ENCODE measurements at places on chromosomes 1 and 21.
A peak's percentile ranks its signal among the peaks of the same experiment; 100 is the strongest.

DNA sequence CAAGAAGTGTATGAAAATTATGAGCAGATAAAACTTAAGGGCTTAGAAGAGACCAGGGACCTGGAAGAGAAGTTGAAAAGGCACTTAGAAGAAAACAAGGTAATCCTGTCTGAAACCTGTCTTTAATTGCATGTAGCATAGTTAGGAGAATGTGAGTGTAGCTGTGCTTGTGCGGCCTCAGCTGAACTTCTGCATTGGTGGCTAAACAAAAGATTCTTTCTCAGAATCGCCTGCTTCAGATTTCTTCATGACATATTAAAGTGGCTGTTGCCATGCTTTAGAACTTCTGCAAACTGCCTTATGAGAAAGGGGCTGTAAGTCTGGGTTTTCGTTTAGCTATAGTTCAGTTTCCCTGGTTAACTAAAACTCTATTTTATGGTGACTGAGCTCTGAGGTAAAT is 94.5 kb downstream of the VPS26C start:
- DNase-seq, result no peak

DNA sequence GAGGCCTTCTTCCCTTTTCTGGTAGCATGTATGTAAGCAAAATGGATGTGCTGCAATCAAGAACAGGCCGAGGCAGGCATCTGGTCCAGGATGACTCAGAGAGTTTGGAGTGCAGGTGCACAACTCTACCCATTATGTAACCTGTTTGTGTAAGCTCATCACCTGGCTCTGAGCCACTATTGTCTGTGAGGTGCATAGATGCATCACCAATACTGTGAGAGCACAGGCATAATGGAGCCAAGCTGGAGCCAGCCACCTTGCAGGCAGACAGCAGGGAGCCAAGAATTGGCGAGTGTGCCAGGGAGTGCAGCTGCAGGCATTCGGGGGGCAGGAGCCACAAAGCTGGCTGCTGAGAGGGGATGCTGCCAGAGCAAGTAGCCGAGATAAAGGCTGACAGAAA is 549.9 kb upstream of the RGS18 start:
- DNase-seq, result no peak

- no peak for DNase-seq
Measured at GRCh38 chr1:154793685-154794084, 76.4 kb downstream of the KCNN3 start.

DNA sequence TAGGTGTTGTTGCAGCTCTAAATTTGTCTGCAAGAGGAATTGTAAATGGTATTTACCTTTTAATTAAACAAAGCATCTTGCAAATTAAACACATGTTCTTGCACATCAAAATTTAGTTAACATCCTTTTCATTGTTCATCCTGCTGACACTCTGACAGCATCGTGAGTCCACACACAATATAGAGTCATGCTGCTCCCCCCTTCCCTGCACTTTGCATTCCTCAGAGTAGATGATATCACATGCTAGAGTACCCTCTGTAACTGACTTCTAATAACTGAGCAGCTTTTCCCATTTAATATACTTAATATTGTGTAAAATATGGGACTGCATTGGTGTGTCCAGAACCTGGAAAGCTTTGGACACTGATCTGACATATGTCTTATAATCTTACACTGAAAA is 138.8 kb upstream of the DPYD start:
- DNase-seq, result no peak

- DNase-seq, result peak; percentile 87
Measured at GRCh38 chr1:152034654-152035538, 1.9 kb downstream of the S100A11 start.

DNA sequence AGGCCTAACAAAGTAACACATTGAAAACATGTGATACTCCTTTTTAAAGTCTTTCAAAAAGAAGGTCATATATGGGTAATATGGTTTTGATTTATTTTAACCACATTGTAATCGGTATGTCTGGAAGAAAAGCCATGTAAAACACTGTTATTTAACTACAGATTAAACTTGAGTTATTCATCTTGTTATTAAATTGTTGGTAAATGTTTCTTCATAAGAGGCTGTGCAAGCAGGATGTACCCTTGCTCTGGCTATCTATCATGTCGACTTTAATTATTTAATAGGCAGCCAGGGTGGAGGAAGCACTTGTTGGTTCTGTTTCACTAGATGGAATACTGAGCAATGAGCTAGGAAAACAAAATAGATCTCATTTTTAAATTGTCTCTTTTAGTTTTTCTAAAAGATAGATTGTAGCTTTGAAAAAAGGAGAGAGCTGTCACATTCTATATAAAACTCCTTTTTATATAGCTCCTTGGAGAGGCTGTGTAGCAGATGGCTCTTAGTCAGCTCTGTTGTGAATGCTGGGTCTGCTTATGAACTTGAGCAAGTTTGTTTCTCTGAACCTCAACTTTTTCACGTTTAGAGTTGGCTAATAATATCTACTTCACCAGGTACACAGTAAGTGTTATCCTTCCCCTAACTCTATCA is 39.5 kb downstream of the LRRC8B start:
- no peak for DNase-seq

- DNase-seq, result no peak
Measured at GRCh38 chr1:21264898-21265297, 25.4 kb downstream of the ECE1 start.

DNA sequence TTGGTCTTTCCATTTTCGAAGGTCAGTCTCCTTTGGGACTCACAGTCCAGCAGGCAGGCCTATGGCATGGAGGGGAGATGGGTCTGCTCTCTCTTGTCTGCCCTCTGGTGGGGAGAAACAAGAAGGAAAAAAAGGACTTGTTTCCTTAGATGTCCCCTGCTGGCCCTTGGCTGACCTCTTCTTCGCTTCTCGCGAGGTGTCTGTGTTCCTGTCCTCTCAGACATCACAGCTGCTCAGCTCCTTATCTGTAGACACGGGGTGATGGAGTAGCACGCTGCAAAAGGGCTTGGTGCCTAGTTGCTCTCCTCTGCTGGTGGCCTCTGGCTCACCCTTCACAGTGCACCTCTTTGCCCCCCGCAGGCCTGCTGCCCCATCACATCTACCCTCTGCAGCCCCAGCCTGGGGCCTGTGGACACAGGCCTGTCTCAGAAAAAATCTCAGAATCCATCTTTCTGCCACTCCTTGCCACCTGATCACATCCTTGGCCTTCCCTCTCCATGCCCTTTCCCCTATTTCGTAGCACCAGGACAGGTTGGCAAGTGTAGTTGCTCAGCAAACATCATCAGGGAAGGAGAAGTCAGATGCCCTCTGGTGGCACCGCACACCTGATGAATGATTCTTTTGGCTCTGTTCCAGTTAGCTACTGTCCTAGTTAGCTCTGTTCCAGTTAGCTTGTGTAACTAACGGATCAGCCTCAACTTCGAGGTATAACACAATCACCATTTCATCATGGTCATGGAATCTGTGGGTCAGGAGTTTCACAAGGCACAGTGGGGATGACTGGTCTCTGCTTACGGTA is 18.7 kb upstream of the AK2 start:
- peak; percentile 65 for DNase-seq

- DNase-seq, result no peak
Measured at GRCh38 chr21:37374027-37374426, 7.5 kb downstream of the DYRK1A start.

GRCh38 chr1:112957133-112957812 is 1.3 kb upstream of the SLC16A1 start:
- DNase-seq, result peak; percentile 73

DNA sequence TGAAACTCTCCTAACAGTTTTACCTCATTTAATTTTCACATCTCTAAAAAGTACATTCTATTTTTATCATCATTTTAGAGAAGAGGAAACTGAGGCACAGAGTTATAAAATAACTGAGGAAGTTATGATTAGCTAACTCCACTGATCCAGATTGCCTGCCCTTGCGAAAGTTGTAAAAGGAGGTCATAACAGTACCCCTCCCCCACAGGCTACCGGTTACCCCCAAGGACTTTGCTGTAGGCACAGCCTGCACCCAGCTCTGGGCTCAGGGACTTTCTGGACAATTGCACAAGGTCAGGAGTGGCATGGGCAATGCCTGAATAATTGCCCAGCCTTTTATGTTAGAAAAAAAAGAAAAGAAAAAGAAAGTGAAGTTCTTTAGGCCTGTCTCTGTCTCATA is 22.7 kb downstream of the PIGM start:
- DNase-seq, result no peak

Measured in activated effector memory CD4-positive, alpha-beta T cell treated with anti-CD3 and anti-CD28 coated beads, Interleukin-2, amount 50 U/mL, for 16 hours (primary cell).